ENCODE measurements at places on chromosomes 2 and 18.

- no peak for DNase-seq
Observed at GRCh38 chr2:64704996-64705395, 51.3 kb upstream of the SERTAD2 start.

GRCh38 chr2:149611100-149611820 is 23.7 kb upstream of the MMADHC start:
- DNase-seq: no peak

DNA sequence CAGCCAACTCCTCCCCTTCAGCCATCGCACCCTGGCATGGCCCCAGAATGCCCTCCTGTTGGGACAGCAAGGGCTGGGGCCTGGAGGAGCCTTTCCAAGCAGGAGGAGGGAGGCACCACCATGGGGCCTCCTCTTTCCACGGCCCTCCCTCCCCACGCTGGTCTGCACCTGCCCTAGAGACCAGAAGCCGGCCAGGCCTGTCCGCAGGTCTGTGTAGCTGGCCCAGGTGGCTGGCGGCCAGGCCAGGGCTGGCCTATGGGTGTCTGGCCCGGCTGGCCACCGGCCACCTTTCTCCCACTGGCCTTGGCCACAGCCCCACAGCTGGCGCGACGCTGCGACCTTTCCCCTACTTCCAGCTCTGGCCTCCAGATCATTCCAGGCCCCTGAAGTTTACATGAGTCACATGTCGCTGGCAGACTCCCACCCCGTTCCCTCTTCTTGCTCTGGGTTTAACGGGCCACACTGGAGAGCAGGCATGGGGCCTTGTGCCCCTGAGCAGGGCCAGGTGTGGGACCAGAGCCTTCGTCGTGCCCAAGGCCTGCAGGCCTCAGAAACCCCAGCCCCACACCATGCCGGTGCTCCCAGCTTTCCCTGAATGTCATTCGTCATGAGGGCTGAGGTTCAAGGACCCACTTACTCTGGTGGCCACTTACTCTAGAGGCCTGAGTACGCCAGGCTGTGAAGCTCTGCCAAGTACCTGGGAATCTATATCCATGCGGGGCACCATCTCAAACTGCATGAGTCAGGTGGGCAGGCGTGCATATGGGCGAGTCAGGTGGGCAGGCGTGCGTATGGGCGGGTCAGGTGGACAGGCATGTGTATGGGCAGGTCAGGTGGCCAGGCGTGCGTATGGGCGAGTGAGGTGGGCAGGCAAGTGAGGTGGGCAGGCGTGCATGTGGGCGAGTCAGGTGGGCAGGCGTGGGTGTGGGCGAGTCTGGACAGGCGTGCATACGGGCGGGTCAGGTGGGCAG is 33.3 kb upstream of the KLF11 start:
- DNase-seq: no peak

DNA sequence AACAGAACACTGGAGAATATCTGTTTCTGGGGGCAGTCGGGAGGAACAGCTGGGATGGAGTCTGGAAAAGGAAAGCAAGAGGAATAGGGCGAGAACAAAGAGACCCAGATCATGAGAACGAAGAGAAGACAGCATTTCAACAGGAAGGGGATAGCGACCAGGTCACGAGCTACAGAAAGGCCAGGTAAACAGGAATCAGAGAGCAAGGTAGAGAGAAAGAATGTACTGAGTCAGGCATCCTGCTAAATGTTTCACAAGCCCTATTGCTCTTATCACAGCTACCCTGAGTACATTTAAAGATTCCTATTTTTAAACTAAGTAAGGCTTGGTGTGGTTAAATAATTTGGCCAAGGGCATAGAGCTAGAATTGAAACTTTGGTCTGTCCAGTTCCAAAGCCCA is 254.9 kb upstream of the RAB12 start:
- DNase-seq: no peak

DNA sequence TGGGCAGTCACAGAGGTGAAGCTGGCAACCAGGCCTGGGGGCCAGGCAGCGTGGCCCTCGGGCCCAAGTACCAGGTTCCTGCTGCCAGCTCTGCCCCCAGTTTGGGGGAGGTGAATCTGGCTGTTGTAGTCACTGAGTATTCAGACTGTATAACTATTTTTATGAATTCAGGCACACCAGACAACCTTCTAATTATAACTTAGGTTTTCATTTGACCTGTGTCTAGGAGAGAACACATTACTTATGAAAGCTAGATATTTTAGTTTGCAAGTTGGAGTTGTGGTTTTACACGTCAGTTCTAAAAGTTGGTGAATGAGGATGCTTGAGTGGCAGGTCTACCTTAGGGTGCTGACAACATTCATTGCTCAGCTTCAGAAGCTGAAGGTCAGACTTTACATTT is 71.7 kb downstream of the LIMS1 start:
- no peak for DNase-seq

- no peak for DNase-seq
Observed at GRCh38 chr2:136395582-136395981, 277.6 kb upstream of the CXCR4 start.

- no peak for DNase-seq
Observed at GRCh38 chr2:127593228-127594115, 52.5 kb upstream of the GPR17 start.

GRCh38 chr2:54915101-54915500 is 135.2 kb downstream of the RTN4 start:
- no peak for DNase-seq

GRCh38 chr18:54020156-54020745 is 204.2 kb downstream of the MBD2 start:
- DNase-seq: no peak

- no peak for DNase-seq
Observed at GRCh38 chr2:102065675-102066252, 74.0 kb downstream of the IL1R2 start.

- no peak for DNase-seq
Observed at GRCh38 chr2:16496426-16497388, 168.9 kb downstream of the CYRIA start.

DNA sequence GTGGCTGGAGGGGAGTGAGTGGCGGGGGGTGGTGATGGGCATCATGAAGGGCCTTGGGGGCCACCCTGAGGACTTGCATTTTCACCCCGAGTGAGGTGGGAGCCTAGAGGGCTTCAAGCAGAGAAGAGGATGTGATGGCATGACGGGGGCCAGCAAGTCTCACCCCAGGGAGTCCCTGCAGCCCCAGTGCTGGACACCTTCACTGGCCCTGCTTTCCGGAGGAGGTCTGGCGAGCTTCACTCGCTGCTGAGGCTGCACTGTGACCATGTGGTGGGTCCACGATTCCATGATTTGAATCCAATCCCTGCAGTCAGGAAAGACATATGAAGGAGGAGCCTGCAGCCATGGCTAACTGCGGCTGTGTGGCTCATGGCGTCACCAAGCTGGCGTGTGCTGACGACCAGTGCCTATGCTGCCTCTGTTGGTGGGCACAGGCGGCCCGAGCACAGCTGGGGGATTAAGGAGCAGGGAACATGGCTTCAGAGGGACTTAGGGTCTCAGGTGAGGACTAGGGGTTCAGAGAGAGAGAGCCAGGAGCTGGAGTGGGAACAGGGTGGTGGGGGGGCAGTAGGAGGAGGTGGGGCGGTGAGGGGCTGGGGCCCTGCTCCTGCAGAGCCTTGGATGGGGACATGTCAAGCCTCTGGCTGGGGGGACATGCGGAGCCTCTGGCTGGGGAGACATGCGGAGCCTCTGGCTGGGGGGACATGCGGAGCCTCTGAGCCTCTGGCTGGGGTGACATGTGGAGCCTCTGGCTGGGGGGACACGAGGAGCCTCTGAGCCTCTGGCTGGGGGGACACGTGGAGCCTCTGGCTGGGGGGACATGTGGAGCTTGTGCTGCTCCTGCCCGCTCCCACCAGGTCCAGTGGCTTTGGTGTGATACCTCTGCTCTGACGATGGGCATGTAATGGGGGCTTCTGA is 3.6 kb downstream of the ZAP70 start:
- no peak for DNase-seq

DNA sequence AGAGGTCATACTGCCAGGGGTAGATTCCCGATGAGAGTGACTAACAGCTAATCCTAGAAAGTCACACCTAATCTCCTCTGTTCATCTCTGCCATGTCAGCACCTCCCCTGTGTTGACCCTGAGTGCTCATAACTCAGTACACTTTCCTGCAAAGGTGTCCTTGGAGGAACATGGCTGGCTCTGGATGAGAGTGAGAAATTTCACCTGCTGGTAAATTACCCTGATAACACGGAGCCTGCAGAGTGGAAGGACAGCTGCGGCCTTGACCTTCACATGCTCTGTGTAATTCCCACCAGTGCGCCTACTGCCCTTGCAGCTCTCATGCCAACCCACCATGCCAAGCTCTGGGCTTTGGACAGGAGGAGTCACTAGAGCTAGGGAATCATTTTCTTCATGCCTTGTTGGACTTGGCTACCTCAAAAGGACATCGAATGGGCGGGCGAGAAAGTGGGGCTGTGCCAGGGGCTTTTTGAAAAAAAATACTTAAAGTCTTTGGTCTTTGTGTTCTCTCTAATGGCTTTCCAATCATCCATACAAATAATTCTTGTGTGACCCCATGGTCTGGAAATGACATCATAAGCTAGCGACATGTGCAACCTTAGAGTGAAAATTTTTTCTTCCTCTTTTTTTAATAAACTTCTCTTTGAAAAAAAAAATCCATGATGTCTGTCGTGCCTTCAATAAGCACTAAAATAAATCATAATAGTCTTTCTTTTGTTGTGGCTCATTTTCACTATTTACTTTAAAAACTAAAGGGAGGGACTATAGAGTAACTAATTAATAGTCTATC is 319.9 kb downstream of the MYCN start:
- no peak for DNase-seq

GRCh38 chr2:23618794-23619530 is 234.0 kb downstream of the KLHL29 start:
- no peak for DNase-seq

- no peak for DNase-seq
Observed at GRCh38 chr2:105489168-105489878, 90.5 kb upstream of the FHL2 start.

DNA sequence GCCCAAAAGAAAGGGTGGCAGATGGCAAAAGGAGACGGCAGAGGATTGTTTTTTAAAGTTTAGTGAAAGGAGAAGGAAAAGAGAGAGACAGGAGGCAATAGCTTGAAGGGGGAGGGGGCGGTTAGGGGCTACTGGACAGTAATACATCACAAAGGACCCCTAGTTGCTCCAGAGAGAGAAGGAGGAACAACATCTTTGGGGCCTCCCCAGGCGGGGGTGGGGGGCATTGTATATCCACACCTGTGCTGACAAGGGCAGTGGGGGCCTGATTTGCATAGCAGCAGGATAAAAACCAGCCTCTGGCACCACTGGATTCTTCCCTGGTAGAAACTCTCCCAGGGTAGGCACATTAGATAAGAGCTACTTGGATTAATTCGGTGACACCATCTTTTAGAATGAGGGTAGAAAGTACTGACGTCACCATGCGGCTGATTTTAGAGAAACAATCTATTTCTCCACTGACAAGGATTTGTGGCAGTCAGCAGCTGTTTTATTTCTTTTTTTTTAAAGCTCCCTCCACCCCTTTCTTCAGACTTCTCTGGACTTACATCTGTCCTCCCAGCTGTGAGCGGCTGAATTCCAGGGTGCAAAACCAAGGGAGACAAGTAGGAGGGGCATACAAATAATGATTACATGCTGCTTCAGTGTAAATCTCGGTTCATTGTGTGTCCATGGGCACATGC is 199.8 kb upstream of the NRP2 start:
- DNase-seq: no peak

DNA sequence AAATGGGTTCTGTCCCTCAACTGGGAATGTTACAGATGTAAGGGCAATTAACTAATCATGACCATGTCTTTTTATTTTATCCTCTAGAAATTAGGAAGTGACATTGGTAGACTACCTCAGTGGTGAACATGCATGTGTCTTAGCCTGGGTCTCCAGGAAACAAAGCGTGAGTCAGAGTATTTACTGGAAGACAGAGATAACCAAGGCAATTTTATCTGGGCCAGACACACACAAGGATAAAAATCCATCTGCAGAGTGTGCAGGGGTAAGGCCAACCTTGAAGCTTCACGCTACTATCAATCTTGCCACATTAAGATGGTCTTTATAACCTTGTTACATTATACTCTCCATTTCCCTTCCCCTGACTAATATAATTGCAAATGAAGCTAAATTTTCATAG is 487.5 kb downstream of the SUCLG1 start:
- no peak for DNase-seq

- no peak for DNase-seq
Observed at GRCh38 chr2:11144077-11144737, 11.1 kb upstream of the SLC66A3 start.

DNA sequence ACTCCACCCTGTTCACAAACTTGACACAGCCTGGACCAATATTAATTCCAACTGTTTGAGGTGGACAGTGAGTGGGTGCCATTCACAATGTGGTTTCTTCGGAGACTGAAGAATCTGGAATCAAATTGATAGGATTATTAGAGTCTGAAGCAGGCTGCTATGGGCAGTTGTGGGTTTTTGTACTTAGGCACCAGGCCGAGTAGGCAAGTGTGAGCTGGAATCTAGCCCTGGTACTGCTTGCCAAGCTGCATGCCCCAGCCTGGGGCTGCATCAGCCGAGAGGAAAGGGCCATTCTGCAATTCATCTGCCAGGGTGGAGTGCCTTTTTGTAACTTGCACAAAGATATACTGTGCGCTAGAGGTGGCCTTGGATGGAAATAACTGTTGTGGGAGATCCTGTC is 654.7 kb upstream of the FANCL start:
- DNase-seq: no peak

- DNase-seq: no peak
Observed at GRCh38 chr2:238968616-238969384, 120.9 kb downstream of the TWIST2 start.

DNA sequence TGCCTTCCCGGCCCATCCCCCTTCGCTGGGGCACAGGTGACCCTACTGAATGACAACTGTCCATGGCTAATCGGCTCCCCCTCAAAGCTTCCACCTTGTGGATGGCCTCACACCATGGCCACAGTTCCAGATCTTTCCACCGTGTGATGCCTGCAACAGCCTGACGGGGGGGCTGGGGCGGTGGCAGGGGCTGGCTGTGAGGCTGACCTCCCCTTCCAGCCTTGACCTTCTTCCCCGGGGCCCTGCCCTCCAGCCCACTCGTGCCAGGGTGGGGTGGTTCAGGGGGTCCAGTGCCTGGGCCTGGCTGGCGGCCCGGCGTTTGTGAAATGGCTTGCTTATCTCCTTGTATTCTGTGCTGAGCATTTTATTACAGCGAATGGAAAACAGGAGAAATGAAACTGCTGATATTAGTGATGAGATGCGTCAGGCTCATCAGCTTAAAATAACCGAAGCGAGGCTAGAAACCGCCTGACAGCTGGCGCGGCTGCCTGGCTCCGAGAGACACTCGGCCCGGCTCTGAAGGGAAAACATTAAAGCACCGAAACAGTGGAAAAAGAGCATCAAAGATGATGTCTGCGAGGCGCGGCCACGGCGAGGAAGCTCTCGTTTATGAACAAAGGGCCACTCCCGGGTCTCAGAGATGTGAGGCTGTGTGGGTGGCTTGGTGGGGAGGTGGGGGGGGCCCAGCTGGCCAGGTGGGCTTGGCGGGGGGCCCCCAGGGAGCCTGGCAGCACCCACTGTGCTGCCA is 916 bp upstream of the PDCD1 start:
- no peak for DNase-seq

GRCh38 chr18:23671564-23671963 is 8.9 kb upstream of the ANKRD29 start:
- no peak for DNase-seq

GRCh38 chr2:36662638-36663037 is 33.9 kb upstream of the VIT start:
- DNase-seq: no peak

Data from Panc1 (cell line).